ENCODE measurements at places on chromosomes 6 and 20. TPM values are rescaled to one million over a fixed set of nuclear protein-coding genes. Genes with fewer than 3 reads are reported as not detected.
A peak's percentile ranks its signal among the peaks of the same experiment; 100 is the strongest.

GRCh38 chr6:145137425-145137824, 597.9 kb downstream of the EPM2A start:
- DNase-seq, result no peak

- no peak for DNase-seq
These were observed 216.2 kb downstream of the TRDN start for GRCh38 chr6:123420512-123420911.

DNA sequence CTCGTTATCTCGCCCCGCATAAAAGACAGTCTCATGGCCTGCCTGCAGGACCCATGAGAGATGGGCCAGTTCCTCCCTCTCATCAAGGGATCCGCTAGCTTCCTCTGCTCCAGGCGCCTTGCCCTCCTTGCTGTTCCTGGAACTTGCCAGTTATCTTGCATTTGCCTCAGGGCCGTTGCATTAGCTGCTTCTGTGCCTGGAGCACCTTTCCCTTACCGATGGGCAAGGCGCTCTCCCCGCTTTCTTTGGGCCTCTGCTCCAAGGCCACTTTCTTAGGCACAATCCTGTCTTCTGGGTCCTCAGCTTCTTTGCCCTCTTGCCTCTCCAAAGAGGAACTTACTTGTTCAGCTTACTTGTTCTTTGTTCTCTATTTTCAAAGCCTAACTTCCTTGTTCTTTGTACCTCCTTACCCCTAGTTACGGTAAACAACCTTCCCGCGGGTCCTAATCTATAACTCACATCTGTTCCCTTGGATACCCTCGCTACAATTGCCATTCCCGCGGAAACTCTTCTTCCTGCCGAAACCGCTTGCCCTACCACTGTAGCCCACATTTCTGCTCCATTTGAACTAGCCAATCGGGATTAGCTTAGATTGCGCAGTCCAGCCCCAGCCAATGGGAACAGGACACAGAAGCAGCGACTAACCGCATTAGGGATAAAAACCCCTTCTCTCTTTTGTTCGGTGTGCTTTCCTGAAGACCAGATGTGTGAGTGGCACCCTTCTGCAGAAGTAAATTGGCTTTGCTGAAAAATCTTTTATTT, 887 bp upstream of the NSFL1C start:
- DNase-seq, result peak; percentile 32

DNA sequence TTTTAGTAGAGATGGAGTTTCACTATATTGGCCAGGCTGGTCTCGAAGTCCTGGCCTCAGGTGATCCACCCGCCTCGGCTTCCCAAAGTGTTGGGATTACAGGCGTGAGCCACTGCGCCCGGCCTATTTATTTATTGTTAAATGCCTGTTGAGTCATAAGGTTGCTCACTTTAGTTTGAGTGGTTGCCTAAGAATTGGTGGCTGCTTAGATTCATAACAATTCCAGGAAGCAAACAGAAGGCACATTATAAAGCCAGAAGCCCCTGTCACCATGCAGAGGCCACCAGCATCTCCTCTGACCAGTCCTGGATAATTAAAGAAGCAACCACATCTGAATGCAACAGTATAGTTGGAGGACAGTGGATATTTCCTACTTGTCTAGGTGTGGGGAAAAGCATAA, 24.0 kb upstream of the ARMH2 start:
- DNase-seq, result no peak

DNA sequence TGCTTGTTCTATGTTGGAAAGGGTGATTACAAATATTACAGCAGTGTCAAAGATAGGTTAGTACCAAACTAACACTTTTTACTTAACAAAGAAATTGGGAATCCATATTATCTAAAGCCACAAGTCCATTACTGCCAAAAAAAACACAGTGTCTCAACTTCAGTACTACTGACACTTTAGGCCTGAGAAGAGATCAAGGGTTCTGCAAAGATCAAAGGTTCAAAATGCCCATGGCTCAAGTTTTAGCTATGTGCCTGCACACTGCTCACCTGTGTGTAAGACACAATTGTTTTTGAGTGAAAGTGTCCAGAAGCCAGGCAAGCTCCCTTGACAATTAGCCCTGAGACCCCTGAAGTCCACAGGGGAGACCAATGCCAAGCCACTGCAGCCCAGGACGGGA, 132.6 kb downstream of the ZMYND8 start:
- no peak for DNase-seq

GRCh38 chr6:24522228-24523176, 27.7 kb downstream of the ALDH5A1 start:
- no peak for DNase-seq

DNA sequence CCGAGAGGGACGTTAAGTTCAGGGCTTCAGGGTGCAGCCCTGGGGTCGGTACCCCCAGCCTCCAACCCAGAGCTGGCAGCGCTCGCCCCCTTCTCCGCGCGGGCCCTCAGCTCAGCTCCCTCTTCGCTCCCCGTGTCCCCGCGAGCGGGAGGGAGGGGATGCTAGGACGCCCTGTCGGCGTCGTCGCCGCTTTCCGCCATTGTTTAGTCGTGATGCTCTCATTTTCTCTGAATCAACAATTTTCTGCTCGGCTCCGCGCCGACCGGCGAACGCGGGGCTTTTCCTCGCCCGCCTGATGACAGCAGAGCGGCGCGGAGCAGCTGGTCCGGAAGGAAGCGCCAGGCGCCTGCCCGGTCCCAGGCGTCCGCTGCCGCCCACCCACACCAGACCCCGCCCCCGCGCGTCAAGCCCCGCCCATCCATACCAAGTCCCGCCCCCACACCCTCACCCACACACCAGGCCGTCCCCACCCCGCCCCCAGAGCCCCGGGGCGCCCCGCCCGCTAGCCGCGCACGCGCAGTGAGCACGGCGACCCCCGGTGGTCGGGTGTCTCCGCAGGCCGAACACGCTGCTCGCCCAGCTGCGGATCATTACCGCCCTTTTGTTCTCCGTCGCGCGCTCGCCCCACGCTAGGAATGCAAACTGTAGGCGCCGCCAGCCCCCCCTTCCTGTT, 50.1 kb upstream of the SLC32A1 start:
- DNase-seq, result peak; percentile 58

- DNase-seq, result no peak
These were observed 163.6 kb downstream of the JARID2 start for GRCh38 chr6:15409301-15410125.

GRCh38 chr6:108105571-108105970, 31.0 kb upstream of the OSTM1 start:
- DNase-seq, result no peak

DNA sequence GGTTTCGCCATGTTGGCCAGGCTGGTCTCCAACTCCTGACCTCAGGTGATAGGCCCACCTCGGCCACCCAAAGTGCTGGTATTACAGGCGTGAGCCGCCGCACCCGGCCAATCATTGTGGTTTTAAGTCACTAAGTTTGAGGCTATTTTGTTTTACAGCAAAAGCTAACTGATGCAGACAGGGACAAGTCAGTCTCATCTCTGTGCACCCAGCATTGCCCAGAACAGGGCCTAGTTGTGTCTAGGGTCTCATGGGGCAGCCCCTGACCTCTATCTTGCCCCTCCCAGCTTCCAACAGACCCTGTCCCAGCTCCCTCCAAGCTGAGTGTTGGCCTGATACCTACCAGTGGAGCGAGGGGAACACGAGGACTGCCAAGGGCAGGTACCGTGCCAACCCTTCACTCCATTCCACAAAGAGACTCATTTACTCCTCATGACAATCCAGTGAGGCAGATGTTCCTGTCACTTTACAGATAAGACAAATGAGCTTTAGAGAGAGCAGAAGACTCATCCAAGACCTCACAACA, 8.9 kb upstream of the RBCK1 start:
- no peak for DNase-seq

DNA sequence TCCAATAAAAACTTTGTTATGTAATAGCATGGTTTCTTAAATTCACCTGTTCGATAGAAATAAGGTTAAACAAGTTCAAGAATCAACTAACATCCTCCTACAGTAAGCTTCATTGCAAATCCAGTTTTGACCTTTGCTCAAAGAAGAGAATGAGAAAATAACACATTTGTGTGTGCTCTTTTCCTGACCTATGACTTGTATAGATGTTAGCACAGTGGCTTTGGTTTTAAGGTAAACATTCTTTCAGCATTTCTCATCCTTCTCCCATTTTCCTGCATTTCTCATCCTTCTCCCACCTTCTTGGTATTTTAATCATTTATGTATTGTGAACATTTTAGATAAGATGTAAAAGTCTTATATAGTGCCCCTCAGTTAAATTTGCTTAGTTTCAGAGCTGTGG, 73.9 kb downstream of the PLCB1 start:
- no peak for DNase-seq

DNA sequence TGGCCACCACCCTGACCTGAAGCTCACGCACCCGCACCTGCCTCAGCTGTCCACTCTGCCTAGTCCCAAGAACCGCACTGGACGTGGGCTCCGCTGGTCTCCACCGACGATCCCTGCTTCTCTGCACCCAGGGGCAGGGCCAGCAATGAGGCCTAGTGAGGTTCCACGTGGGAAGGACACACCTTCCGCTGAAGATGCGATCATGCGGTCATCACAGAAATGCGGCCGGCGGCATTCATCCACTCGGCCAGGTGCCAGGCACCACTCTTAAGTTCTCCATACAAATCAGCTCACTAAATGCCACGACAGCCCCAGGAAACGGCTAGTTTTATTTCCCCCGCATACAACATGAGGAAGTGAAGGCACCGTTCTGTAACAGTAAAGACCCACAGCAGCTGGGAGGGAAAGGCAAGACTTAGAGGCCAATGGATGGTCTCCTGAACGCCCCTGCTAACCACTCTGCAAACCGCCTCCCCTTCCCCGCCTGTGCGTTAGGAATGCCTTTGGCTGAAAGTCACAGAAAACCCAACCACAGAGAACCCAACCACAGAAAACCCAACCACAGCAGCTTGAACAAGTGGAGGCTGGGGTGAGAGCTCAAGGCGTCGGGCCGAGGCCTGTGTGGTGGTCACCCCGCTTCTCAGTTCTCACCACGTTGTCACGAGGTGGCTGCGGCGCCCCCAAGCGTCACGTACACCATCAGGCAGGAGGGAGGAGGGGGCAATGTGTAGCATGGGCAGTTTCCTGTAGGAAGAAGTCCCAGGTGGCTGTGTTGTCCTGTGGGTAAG, 204.4 kb downstream of the TAF4 start:
- no peak for DNase-seq

- no peak for DNase-seq
These were observed 199.9 kb downstream of the GJA1 start for GRCh38 chr6:121635355-121635754.

- no peak for DNase-seq
These were observed 577 bp downstream of the SASH1 start for GRCh38 chr6:148343047-148343782.

GRCh38 chr20:53330601-53331140, 263.0 kb downstream of the ZNF217 start:
- no peak for DNase-seq

OTOR gene
- not detected for total RNA-seq

GRCh38 chr6:118903138-118903537, 9.2 kb downstream of the ASF1A start:
- DNase-seq, result no peak

EPB41L1 gene
- total RNA-seq, result 32.1 TPM
